ENCODE measurements at places on chromosomes 12 and 14.

DNA sequence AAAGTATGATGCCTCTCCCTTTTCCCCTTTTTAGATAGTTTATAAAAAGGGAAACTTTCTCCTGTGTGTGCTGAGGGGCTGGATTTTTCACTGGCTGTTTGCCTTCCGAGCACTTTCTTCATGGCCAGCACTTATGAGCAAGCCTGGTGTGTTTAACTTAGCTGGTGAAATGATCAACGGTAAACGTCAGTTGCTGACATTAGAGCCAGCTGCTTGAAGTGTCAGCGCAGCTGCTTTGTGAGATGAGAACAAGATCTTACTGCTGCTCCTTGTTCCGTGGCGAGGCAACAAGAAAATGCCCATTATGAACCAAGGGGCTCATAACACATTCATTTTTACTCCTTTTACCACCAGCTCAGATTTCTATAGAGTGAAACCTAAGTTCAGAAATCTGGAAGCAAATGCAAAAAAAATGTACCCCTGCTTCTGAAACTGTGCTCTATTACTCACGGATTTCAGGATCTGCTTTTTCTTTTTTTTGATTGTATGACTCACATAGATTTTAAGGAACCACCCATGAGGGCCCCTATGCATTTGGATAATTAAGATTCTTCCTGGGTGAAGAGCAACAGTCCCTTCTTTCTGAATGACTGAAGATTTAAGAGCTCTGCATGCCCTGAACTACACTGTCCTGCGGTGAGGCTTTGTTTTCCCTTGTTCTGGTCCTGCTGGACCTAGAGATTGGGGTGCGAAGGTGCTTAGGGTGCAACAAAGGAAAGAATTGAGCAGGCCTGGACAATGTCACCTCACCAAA is 74.3 kb upstream of the CPM start:
- no peak for DNase-seq

DNA sequence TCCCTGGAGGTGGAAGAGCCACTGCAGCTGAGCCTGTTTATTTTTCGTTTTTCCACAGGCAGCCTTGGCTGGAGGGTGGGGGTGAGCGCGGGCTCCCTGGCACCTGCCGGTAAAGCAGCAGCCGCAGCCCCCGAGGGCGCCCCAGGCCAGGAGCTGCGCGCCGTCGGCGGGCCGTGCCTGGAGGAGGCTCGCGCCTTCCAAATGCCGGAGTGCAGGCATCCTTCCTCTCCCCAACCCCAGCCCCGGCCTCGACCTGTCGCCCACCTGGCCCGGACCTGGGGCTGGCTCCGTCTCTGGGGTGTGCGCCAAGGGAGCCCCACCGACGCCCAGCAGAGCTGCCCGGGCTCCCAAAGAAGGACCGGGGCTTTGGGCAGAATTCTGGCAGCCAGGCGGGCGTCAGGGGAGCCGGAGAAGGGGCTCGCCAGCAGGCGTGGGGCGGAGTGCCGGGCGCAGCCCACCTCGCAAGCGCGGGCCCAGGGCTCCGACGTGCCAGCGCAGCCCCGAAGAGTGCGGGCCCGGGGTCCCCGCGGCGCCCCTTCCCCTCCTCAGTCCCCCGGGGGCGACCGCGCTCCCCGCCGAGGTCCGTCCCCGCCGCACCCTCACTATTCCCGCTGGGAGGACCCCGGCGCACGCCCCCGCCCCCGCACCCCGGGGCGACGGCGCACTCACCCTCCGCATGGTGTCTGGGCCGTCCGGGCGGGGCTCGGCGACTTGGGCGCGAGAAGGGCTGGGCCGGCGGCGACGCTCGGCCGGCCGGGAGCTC is 130.3 kb downstream of the NDUFA12 start:
- DNase-seq, result no peak

- no peak for DNase-seq
Measured at GRCh38 chr14:24074625-24075484, 3.5 kb downstream of the CPNE6 start.

DNA sequence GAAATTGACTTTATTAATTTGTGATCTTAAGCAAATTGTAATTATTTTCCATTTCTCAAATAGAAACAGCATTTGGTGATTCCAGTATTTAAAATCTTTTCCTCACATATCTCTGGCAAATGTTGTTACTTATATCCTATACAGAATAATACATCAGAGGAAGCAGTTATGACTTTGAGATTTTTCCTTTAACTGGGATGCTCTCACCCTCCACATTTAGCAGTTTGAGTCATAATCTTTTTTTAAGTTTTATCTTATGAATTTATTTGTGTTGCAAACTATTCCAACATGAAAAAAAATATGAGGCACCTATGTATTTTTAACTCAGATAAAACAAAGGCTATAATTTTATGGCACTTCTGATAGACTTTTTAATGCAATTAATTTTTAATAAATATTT is 311.8 kb downstream of the TMTC2 start:
- DNase-seq, result no peak

- DNase-seq, result no peak
Measured at GRCh38 chr14:53953828-53954550, 2.6 kb downstream of the BMP4 start.

- no peak for DNase-seq
Measured at GRCh38 chr14:49863487-49864281, 11.1 kb upstream of the NEMF start.

GRCh38 chr12:114668886-114669288 is 15.1 kb downstream of the TBX3 start:
- no peak for DNase-seq

DNA sequence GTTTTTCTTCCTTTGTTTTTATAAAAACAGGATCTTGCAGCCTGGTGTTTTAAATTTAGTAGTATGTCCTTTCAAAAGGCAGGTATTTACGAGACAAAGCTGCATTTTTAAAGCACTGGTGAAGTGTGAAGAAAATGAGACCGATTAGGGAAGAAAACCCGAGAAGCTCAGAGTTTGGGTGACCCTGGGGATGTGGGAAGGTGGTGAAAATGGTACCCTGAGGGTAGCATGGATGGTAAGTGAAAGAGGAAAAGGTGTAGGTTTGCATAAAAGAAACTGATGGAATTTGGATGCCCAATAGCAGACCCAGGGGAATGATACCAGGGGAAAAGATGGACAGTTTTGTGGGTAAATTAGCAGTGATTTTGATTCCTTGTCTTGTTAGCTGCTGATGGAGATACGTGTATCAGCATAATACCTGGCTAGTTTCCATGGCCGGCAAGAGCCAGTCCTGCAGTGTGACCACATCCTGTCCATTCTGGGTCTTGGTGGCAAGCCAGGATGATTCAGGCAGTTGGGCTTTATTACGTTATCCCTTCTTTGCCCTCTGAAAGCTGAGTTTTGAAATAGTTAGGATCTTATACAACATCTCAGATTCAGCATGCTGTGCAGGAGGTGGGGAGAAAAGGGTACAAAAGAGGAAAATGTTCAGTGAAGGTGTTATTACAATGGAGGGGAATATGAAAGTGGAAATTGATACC is 8.9 kb downstream of the BICD1 start:
- DNase-seq, result no peak

- no peak for DNase-seq
Measured at GRCh38 chr12:33586576-33586975, 147.0 kb upstream of the SYT10 start.

GRCh38 chr12:96375170-96375569 is 25.1 kb downstream of the CDK17 start:
- DNase-seq, result no peak

GRCh38 chr12:1927051-1927680 is 8.7 kb upstream of the CACNA2D4 start:
- no peak for DNase-seq

DNA sequence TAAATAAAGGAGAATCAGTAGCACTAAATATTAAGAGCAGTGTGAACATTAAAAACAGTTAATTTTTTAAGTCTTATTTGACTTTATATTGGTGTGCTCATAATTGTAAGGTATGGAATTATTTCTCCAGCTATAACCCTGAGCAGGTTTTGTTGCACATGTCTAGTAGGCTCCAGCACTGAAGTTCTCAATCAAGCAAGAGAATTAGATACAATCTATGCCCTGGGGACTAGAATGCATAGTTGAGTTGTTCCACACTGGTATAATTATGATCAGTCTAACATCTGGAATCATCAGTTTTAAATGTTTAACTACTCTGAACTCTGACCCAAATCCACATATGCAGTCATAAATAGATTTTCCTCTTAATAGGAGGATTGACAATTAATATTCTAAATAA is 257.8 kb upstream of the ARHGAP5 start:
- DNase-seq, result no peak

DNA sequence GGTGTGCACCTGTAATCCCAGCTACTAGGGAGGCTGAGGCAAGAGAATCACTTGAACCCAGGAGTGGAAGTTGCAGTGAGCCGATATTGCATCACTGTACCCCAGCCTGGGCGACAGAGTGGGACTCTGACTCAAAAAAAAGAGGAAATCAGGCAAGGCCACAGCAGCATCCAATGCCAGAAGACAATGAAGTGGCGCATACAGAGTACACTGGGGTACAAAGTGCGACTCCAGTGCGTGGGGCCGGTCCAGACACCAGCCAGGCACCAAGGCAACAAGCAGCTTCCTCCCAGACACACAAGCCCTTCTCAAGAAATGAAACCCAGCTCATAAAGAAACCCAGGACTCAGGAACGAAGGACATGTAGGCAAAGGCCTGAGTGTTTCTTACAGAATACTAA is 28.2 kb downstream of the TTC7B start:
- no peak for DNase-seq

GRCh38 chr12:54053751-54054741 is at the start of gene HOXC4:
Gene HOXC4 (plus strand): TSS chr12:54053835. CDS start chr12:54053923, 88 bp downstream.
- DNase-seq, result no peak

- no peak for DNase-seq
Measured at GRCh38 chr14:91985521-91986255, 38.2 kb upstream of the FBLN5 start.

- DNase-seq, result no peak
Measured at GRCh38 chr14:100295376-100296105, 10.7 kb downstream of the SLC25A29 start.

GRCh38 chr12:118376089-118377020 is at the start of gene SUDS3:
Gene SUDS3 (plus strand): TSS chr12:118376555. CDS start chr12:118376692, 137 bp downstream.
- peak; percentile 92 for DNase-seq

- DNase-seq, result no peak
Measured at GRCh38 chr12:119868992-119869391, 8.1 kb downstream of the CIT start.

- no peak for DNase-seq
Measured at GRCh38 chr12:91311081-91311480, 128.5 kb upstream of the DCN start.

Data from activated CD4-positive, alpha-beta T cell treated with anti-CD3 and anti-CD28 coated beads, Interleukin-2, amount 50 U/mL, for 4 hours (primary cell).